ENCODE measurements at places on chromosomes 4 and X.

DNA sequence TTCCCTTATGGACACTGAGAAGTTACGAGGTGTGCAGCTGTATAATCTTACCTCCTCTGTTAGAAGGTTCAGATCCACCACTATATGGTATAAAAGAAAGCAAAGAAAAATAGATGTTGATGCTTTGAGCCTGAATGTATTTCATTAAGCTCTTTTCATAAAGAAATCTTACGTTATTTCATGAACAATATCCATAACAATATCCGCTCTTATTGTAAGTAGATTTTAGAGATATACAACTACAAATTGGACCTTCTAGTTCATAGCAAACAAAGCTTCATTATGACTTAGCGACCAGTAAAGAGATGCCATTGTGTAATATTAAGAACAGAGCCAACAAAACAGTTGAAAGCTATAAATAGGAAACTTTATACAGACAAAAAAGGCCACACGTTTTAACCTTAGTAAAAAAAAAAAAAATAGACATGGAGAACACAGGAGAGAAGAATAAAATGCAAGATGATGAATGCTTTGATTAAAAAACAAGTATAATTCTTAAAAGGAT is 203.6 kb downstream of the PDGFC start:
- DNase-seq: no peak

- DNase-seq: no peak
Observed at GRCh38 chr4:30719454-30720020, 632 bp upstream of the PCDH7 start.

DNA sequence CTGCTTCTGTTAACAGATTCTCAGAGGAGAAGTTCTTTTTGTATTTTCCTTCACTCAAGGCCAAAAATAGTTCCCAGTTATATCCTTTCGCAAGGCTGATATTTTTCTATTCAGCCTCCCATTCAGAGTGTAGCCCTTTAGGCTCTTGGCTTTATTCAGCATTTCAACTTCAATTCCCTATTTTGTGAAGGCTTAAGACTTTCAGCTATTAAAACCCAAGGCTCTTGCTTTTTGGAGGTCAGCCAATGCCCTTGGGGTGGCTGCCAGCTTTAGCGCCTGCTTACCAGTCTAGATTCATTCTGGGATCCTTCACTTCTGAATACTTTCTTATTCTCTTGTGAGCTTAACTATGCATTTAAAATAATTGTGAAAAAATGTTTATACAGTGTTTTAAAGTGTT is 57.3 kb upstream of the ADGRA3 start:
- DNase-seq: no peak

DNA sequence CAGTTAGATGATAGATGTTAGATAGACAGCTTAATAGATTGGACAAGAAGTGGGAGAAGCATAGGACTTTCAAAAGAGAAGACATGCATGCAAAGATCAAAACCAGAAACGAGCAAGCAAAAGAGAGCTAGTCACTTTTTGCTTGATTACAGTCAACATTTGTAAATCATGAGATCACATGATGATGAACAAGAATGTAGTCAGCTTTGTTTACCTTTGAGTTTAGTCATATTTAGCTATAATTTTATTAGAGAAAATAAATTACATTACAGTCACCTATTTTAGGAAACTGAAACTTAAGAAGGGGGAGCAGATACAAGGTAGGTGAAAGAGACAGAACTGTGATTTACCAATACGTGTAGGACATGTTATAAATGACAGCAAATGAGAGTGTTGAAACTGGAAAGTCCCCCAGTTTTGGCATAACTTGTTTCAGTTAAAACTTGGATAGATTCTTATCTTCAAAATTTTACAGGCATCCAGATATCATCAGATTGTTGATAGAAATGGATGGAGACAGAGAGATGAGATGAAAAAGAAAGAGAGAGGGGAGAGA is 1083.1 kb upstream of the PCDH10 start:
- no peak for DNase-seq
